SK-MEL-5 (cell line): ENCODE measurements at places on chromosomes 2 and 18.
A peak's percentile ranks its signal among the peaks of the same experiment; 100 is the strongest.

DNA sequence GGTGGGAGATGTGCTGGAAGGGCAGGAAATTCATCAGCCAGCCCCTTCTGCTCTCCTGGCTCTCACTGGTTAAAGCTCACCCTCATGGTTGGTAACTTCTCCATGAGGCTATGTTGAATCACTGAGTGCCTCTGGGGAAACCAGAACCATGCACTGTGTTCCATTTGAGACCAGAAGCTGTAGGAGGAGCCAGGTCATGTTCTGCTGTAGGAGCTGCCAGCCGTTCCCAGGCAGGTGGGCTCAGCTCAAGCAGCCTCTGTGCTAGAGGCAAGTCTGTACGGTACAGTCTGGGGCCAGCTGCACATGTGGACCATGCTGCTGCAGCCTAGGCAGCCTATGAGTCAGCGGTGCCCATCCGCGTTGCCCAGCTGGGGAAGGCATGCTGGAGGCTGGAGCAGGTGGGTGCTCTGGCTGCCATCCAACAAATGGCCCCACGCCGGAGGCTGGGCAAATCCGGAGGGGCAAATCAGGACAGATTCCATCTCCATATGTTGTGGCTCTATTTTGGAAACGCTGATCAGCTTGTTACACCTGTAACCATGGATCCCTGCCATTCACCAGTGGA, 22.0 kb upstream of the KCNF1 start:
- DNase-seq, result no peak

GRCh38 chr2:169513926-169514325, 4.4 kb downstream of the KLHL41 start:
- DNase-seq, result no peak

GRCh38 chr2:180222644-180223043, 215.5 kb upstream of the CWC22 start:
- DNase-seq, result no peak

DNA sequence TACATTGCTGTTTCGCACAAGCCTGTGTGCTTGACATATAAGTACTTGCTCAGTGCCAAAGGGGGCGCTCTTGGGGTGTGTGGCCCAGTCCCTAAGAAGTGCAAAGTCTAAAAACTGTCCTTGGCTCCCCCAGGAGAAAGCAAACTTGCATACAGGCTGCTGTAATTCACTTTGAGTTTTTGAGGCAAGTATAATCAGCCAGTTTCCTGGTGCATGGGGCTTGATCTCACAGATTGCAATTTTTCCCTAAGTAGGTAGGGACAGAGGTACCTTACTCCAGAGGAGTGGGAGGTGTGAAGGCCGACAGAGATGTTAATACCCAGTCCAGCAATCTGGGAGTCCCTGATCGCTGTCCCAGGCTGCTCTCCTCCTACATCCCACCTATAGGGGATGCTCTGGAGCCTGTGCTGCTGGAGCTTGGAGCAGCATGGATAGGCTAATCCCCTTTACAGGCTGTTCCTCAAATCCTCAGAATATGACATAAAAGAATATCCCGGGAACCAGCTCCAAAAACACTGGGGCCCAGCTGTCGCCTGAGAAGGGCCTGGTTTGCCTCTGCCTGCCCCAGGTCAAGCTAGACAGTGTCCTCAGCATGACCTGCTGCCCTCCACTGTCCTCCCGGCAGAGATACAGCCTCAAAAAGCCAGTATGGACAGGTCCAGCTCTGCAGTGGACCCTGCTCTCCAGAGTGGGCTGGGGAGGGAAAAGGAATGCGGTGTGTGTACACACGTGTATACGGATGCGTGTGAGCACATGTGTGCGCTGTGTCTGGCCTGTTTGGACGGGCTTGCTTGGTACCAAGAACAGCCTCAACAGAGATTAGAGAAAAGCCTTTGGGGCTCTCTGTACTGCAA, 136.5 kb upstream of the HAAO start:
- DNase-seq, result peak; percentile 66

GRCh38 chr2:43481927-43482542, 113.8 kb downstream of the THADA start:
- no peak for DNase-seq

GRCh38 chr2:112108178-112108832, 29.9 kb upstream of the FBLN7 start:
- no peak for DNase-seq

- DNase-seq, result peak; percentile 61
Measured at GRCh38 chr18:64037812-64038414, 68.0 kb downstream of the SERPINB8 start.

DNA sequence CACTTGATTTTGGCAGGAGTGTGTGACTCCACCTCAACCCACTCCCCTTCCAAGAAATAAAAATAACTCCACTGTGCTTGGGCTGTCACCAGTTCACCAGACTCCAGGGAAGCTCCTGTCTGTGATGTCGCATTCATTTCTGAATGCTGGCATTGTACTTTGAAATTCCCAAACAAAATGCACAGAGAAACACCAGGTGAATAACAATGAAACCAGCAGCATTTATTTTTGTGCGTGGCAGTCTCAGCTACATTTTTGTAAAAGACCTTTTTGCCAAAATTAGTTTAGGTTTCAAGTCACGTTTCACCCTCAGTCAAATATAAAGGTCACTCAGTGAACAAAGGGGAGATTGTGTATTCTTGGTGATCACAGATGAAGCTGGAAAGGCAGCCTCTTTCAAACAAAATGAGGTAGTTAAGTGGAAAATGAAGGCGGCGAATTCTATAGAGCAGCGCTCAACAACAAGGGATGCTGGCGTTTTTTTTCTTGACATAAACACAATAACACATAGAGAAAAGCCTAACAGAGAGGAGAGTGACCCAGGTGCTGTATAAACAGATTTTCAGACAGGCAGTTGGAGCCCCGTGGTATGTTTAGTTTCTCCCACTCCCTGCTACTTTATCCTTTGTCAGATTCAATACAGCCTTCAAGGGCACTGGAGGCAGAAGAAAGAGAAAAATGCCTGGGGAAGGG, 210.3 kb upstream of the GCFC2 start:
- DNase-seq, result peak; percentile 47

- no peak for DNase-seq
Measured at GRCh38 chr2:23015651-23016200, 369.3 kb upstream of the KLHL29 start.

DNA sequence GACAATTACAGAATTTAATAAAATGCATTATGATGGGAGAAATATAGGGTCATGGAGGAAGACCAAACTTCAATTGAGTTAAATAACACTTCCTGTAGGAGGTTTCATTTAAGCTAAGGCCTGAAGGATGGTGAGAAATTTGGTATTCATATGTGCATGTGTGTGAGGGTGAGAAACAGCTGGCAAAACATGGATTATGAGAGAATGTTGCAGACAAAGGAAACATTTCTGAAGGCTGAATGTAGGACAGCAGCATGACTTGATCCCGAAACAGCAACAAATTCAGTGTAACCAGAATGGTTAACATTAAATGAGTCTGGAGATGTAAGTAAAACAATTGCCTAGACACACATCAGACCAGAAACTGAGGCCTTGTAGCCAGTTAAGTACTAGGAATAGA, 630.8 kb downstream of the NR4A2 start:
- DNase-seq, result no peak

GRCh38 chr2:209584915-209585314, 161.1 kb downstream of the MAP2 start:
- DNase-seq, result no peak

GRCh38 chr2:144894612-144895599, 375.0 kb upstream of the ZEB2 start:
- DNase-seq, result no peak

GRCh38 chr2:12048550-12048949, 302.1 kb downstream of the LPIN1 start:
- DNase-seq, result peak; percentile 56

DNA sequence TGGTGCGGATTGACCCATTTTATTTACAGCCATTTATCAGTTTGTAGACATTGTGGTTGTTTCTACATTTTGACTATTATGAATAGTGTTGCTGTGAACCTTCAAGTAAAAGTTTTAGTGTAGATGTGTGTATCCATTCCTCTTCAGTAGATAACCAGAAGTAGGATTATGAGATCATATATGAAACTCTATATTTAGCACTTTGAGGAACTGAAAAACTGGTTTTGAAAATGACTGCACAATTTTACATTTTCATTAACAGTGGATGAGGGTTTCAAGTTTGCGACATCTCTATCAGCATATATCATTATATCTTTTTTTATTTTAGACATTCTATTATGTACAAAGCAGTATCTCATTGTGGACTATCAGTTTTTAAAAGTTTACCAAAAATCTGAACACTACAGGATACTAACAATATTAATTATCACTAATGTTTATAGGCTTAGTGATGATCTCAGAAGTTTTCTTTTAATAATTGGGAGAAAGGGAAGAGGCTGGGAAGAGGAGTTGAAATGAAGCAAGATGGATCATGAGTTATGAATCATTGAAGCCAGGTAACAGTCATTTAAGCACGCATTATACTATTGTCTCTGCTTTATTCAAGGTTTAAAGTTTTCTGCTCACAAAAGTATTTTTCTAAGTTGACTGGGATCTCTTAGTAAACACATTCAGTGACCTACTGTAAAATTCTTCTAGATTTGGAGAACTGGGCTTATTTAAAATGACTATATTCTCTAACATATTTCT, 329.0 kb upstream of the LRATD1 start:
- no peak for DNase-seq
